Activated CD4-positive, alpha-beta T cell treated with anti-CD3 and anti-CD28 coated beads, Interleukin-10, Interleukin-2, amounts not matched to agents 100 ng/mL and 50 ng/mL, durations not matched to agents 16 hours and 8 hours (primary cell): ENCODE measurements at places on chromosomes 12 and 14.

DNA sequence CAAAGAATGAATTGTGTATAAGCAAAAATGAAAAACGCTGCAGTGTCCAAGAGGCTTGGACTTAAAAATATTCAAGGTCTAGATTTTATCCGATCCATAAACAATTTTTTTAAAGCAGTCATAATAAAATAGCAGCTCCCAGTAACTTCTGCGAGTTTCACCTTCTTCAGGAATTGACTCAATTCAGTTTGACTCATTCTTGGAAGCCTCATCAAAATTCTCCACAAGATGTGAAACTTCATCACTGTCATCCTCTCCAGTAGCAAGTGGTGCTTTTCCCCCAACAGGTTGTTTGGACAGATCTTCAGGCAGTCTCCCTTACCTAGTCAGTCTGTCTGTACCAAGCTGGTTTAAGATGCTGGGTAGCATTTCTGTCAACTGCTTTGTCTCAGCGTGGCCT, 93.5 kb upstream of the FOXG1 start:
- DNase-seq, result no peak

- DNase-seq, result no peak
These were observed 74.7 kb downstream of the NIN start for GRCh38 chr14:50756300-50756699.

- DNase-seq, result no peak
These were observed 20.9 kb downstream of the AKAP6 start for GRCh38 chr14:32350020-32350419.

DNA sequence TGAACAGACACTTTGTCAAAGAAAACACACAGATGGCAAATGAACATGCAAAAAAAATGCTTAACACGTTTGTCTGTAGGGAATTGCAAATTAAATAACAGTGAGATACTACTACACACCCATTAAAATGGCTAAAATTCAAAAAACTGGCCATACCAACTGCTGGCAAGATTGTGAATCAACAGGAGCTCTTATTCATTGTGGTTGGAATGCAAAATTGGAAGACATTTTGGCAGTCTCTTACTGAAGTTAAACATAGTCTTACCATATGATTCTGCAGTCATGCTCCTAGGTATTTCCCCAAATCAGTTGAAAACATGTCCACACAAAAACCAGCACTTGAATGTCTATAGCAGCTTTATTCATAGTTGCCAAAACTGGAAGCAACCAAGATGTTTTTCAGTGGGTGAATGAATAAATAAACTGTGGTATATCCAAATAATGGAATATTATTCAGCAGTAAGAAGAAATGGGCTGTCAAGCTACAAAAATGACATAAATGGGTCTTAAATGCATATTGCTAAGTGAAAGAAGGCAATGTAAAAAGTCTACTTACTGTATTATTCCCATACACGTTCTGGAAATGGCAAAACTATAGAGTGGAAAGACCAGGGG, 91.4 kb downstream of the PLEKHA5 start:
- no peak for DNase-seq

- no peak for DNase-seq
These were observed 645.5 kb upstream of the NOVA1 start for GRCh38 chr14:27243365-27243764.

DNA sequence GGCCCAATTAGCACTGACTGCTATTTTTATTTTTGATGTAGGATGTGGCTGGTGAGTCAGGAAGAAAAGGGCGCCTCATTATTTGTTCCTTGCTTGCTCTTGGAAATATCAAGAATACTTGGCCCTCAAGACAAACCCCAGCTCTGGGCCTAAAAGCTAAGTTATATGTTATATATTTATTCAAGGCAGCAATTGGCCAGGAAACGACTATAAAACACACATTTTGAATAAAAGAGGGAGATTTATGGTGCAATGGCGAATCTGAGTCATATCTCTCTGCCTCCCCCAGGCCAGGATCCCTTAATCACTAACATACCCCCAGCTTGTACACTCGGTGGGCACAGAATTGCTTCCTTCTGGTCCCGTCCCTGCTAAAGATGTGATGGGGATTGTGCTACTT, 63.3 kb downstream of the TBX5 start:
- DNase-seq, result no peak

- DNase-seq, result no peak
These were observed 411.4 kb upstream of the LMO3 start for GRCh38 chr12:17017402-17017801.

DNA sequence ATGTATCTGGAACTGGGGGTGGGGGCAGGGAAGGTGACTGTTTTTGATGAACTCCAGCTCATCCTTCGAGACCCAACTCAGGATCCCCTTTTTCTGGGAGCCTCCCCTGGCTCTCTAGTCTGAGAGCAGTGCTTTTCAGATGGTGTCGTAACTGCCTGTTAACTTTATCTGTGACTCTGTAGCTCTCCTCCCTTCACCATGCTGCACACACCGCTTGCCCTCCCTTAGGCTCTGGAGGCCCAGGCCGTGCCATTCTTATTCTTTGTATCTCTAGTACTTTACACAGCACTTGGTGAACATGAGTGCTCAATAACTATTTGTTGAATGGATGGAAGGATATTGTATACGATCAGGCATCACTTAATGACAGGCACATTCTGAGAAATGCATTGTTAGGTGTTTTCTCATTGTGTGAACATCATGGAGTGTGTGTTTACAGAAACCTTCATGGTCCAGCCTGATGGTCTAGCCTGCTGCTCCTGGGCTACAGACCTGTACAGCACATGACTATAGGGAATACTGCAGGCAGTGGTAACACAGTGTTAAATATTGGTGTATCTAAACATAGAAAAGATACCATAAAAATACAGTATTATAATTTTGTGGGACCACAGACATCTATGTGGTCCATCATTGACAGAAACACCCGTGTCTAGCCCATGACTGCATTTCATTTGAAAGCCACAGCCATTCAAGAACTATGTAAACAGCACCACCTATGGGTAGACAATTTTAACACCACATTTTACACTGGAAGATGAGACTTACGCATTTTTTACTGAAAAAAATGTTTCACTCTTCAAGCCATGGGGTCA, 91.8 kb downstream of the EML1 start:
- peak; percentile 65 for DNase-seq

DNA sequence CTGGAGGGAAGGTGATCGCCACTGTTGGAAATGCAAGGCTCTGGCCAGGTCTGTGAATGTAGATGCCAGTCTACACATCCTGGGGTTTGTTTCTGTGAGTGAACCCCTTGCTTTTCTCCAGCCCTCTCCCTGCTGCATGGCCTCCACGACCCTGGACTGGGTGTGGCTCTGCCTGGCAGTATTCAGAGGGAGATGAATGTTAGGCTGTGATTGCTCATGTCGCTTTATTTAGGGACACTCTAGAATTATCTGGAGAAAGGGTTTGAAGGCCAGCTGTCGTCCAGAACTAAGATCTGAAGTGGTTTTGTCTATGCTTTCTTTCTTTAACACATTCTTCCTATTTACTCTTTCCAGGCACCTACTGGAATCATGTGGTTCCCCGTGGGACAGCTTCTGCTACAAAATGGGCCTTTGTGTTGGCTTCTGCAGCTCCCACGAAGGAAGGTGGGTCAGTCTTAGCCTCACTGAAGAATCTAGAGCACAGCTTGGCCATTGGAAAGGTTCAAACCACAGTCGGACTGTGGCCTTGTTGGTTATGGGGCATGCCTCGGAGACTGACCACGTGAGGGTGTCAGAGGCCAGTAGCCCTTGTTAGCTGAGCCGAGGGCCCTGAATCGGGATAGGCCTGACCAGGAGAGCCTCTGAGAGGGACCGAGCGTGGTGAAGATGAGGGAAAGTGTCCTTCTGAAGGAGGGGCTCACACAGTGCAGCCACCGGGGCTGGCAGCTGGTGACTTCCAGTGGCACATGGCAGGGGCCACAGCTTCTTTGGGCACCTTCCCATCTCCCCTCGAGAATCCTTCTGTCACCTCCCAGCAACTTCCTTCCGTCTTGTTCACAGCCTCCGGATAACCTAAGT, 59.1 kb downstream of the ANKRD9 start:
- DNase-seq, result no peak

DNA sequence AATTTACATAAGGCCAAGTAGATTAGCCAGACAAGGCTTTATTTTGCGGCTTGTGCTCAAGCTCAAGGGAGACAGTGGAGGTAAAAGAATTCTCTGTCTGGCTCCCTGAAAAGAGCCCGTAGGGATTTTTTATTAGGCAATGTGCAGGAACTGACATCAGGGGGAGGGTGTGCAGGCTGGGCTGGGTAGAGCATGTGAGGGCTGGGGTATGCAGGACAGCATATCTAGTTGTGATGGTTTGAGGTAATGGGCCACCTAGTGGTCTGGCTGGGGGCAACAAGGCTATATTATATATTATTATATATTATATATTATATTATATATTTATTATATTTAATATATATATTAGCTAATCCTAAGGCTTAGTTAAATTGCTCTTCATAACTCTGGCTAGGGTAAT, 102.1 kb downstream of the TMEM117 start:
- DNase-seq, result no peak
